ENCODE measurements at places on chromosomes 7 and 10. TPM values are rescaled to one million over a fixed set of nuclear protein-coding genes. Genes with fewer than 3 reads are reported as not detected.

TSPAN14 gene
- total RNA-seq = 36.8 TPM

VAX1 gene
- total RNA-seq = not detected

DMTF1 gene
- total RNA-seq = 78.6 TPM

CASTOR2 gene
- total RNA-seq = 15.4 TPM

BPGM gene
- total RNA-seq = 36.8 TPM

All from smooth muscle cell of the pulmonary artery (primary cell).